ENCODE measurements at places on chromosomes 16 and 17.

GRCh38 chr17:50439008-50439407 lies 13.0 kb downstream of the ACSF2 start:
- no peak overlapping the region for H3K27ac ChIP-seq
- H3K4me1 ChIP-seq, result no peaks in the 10 kb centered on the region
- H3K36me3 ChIP-seq, result no peaks in the 10 kb centered on the region
- H3K27me3 ChIP-seq, result no peaks in the 10 kb centered on the region
- no peak for DNase-seq

DNA sequence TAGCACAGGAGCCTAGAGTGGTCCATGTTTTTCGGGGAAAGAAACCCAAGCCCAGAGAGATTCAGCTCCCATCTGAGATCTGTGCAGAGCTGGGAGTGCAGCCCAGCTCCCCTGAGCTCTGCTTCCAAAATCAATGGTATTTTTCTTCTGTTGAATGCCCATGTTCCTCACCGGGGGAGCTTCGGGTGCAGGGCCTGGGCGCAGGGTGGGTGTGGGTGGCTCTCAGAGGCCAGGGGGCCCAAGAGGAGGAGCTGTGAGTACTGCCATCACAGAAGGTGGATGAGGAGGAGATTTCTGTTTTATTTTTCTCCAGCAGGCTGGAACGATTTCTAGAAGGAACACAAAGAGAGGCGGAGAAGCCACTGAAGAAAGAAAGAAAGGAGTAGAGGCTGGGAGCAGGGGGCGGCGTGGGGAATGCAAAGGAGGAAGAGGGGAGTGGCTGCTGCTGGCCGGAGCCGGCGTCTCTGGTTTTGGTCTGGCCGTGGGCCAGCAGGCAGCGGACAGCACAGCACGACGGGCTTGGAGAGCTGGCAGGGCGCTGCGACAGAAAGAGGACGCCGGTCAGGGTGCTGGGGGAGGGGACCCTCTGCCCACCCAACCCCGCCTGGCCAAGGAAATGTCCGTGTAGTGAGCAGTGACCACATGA lies 76.2 kb upstream of the KSR1 start:
- H3K27me3 ChIP-seq, result no peaks in the 10 kb centered on the region
- no peak overlapping the region for H3K27ac ChIP-seq
- H3K4me1 ChIP-seq, result peaks cover 3% of the 10 kb centered on the region

DNA sequence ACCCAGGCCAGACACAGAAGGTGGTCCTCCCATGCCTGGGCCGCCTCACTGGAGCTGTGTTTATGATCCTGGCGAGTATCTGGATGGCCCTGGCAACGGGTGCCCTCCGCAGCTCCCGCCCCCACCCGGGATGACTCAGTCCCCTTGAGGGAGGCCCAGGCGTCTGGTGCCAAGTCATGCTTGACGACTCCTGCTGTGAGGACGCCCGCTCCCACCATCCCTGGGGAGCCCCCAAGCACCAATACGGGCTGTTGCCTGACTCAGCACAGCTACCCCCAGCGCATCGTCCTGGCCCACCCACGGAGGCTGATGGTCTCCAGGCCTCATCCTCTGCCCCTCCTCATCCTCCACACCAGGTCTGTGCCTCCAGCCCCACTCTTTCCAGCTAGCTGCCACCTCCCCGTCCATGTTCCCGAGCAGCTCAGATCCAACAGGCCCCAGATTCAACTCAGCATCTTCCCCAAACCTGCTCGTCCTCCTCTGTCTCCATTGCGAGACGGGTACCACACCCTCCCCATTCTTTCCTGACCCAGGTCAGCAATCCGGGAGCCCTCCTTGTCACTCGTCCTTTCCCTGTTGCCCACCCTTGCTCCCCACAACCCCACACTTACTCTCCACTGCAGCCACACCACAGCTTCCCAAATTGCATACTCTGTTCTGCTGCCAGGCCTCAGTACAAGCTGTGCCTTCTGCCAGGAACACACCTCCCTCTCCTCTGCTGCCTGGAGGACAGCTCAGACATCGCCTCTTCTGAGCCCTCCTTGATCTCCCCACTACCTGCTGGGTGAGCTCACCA lies 2.6 kb downstream of the CAMKK1 start:
- H3K4me3 ChIP-seq, result no peak overlapping the region
- no peak overlapping the region for H3K27ac ChIP-seq
- H3K4me1 ChIP-seq, result peaks cover 39% of the 10 kb centered on the region

- no peaks in the 10 kb centered on the region for H3K4me1 ChIP-seq
- no peaks in the 10 kb centered on the region for H3K36me3 ChIP-seq
- H3K4me3 ChIP-seq, result no peak overlapping the region
- no peak overlapping the region for H3K27ac ChIP-seq
- DNase-seq, result no peak
Measured at GRCh38 chr17:56436142-56436541, 157.4 kb upstream of the NOG start.

DNA sequence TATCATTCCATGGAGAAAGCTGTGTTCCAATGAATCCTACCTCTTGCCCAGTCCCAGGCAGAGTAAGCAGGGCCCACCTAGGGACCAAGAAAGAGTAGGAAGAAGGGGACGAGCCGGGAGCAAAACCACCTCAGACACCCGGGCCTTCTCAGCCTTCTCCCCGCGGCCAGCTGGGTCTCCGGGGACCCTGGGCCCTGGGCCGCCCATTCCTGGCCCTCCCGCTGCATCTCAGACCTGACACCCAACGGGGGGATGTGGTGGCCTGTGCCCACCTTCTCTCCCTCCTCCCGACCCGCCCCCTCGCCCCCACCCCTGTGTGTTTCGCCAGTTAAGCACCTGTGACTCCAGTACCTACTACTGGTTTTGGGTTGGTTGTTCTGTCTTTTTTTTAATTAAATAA lies 11.4 kb upstream of the CACNG1 start:
- no peaks in the 10 kb centered on the region for H3K4me1 ChIP-seq
- DNase-seq, result no peak
- H3K27me3 ChIP-seq, result no peaks in the 10 kb centered on the region
- no peaks in the 10 kb centered on the region for H3K36me3 ChIP-seq
- H3K4me3 ChIP-seq, result no peak overlapping the region

DNA sequence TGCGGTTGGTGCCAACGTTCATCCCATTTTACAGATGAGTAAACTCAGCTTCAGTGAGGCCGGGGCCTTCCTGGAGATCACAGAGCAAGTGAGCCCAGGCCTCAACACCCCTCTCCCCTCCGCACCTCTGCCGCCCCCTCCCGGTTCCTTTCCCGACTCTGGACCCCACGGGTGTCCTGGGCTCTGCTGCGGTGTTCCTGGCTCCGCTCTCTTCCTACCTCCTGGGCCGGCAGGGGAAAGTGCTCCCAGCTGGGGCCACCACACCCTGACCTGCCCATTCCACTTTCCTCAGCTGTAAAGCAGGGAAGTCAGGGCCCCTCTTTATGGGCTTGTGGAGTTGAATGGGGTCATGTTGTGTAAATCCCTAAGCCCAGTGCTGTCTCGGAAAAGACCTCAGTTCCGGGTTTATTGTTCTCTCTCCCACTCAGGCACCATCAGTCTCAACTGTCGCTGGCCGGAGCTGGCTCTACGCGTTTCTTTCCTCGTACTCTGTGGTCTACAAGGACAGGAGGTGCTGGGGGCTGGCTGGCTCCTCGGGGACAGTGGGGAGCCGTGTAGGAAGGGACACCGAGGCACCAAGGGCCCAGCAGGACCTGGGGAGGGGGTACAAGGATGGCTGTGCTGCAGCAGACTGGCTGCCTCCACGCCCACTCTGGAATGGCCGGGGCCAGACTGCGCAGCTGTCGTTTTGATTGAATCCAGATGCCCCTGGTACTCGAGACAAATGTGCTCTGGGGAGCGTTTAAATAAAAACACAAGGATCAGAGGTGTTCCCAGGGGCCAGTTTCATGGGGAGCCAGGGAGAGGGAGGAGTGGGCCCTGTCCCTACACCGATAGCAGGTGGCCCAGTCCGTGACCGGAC lies 21.7 kb upstream of the ACSF3 start:
- no peaks in the 10 kb centered on the region for H3K36me3 ChIP-seq
- DNase-seq, result no peak
- H3K27ac ChIP-seq, result no peak overlapping the region
- no peaks in the 10 kb centered on the region for H3K4me1 ChIP-seq
- H3K4me3 ChIP-seq, result no peak overlapping the region

DNA sequence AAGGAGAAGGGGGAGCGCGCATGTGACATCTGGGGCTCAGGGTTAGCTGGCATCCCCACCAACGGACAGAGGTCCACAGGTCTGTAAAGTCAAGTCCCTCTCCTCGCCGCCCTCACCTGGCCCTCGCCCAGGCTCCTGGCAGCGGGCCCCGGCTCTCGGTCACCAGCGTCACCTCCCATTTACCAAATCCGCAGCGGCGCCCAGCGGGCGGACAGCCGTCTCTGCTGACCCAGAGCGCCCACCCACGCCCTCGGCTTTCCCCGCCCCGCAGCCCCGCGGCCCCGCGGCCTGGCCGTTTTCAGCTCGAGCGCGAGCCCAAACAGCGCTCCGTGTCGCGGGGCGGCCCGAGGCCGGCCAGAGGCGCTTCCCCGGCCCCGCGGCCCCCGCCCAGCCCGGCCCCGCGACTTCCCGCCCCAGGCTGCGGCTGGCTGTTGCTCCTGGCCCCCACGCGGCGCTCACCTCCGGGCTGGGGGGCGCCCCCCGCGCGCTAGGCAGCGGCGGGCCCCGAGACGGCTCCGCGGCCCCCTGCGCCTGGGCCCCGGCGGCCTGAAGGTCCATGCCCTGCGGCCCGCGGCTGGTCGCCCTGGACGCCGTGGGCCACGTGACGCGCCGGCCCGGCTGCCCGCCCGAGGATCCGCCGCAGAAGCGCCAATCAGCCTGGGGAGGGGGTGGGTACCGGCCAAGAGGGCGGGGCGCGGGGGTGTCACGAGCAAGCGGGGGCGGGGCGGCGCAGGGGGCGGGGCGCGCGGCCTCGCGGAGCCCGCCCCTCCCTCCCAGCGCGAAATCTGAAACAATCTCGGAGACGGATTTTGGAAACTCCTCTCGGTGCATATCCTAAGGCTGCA lies at the start of gene COPRS:
TSS of gene COPRS (minus strand) at position 603 of the 845 bp plus-strand sequence. CDS start at position 558, 45 bp downstream.
- H3K27ac ChIP-seq, result no peak within 1 kb of the TSS
- no peaks in the 10 kb centered on the region for H3K27me3 ChIP-seq
- H3K36me3 ChIP-seq, result peaks cover under 1% of the 10 kb centered on the region
- H3K4me1 ChIP-seq, result peaks cover 10% of the 10 kb centered on the region
- peak; percentile 69 for DNase-seq
- peak within 1 kb of the TSS; percentile 68 for H3K4me3 ChIP-seq

GRCh38 chr16:71723537-71724319 lies 773 bp downstream of the PHLPP2 start:
- H3K4me3 ChIP-seq, result peak overlapping the region; percentile 43
- no peaks in the 10 kb centered on the region for H3K36me3 ChIP-seq
- peak overlapping the region; percentile 51 for H3K27ac ChIP-seq

GRCh38 chr16:49439050-49439449 lies 65.4 kb downstream of the C16orf78 start:
- H3K36me3 ChIP-seq, result no peaks in the 10 kb centered on the region
- no peak overlapping the region for H3K27ac ChIP-seq
- H3K4me3 ChIP-seq, result no peak overlapping the region
- no peaks in the 10 kb centered on the region for H3K27me3 ChIP-seq
- no peak for DNase-seq

GRCh38 chr16:50585331-50585776 lies 37.2 kb downstream of the NKD1 start:
- no peak for DNase-seq
- no peaks in the 10 kb centered on the region for H3K27me3 ChIP-seq
- H3K27ac ChIP-seq, result no peak overlapping the region
- no peak overlapping the region for H3K4me3 ChIP-seq

DNA sequence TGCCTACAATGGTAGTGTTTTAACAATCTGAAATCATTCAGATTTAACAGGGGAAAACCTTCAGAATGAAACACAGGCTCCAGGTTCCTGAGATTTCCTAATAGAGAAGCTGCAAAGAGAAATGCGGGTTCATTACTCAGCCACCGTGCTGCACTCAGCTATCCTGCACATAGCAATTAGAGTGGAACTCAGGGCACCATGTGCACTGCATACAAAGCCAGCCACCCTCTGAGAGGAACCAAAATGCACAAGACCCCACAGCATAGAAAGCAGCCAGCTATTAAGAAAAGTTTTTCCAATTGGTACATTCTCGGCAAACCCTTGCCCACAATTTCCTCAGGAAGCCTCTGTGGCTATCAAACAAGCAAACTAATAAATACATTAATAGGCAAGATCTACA lies 37.4 kb downstream of the TOM1L2 start:
- peaks cover 24% of the 10 kb centered on the region for H3K4me1 ChIP-seq
- H3K27me3 ChIP-seq, result no peaks in the 10 kb centered on the region
- no peak overlapping the region for H3K4me3 ChIP-seq
- H3K27ac ChIP-seq, result no peak overlapping the region

- no peak overlapping the region for H3K27ac ChIP-seq
- DNase-seq, result no peak
- no peaks in the 10 kb centered on the region for H3K27me3 ChIP-seq
- no peaks in the 10 kb centered on the region for H3K36me3 ChIP-seq
Measured at GRCh38 chr16:13435415-13435814, 484.5 kb upstream of the ERCC4 start.

DNA sequence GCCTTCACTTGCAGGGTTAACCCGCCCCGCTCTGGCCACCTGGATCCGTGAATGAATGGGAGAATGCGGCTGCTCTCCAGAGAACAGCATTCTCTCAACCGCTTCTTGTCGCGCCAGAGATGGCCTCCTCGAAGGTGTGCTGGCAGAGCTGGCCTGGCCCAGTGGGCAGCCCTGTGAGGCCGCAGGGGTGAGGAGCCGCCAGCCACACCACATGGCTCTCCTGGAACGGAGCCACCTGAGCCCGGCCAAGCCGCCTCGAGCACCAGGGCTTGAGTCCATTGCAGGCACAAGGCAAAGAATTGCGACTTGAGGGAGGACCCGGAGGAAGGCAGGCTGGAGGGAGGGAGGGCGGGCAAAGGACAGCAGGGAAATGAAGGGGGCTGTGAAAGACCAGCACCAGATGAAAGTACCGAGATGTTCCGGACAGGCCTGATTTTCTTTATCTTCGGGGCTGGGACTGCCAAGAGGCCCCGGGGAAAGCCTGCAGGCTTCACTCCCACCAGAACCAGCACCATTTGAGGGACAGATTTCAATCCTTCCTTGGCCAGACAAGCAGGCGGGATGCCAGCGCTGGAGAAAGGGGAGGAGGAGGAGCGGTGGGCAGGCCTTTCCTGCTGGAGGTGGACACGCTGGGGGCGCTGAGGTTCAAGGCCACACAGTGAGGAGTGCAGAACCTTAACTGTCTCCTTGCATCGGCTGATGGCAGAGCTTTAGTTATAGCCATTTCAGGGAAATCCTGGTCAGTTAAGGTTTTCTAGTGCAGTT lies 69.4 kb downstream of the MRC2 start:
- DNase-seq, result no peak
- no peaks in the 10 kb centered on the region for H3K27me3 ChIP-seq
- no peak overlapping the region for H3K27ac ChIP-seq
- H3K4me3 ChIP-seq, result no peak overlapping the region
- H3K36me3 ChIP-seq, result no peaks in the 10 kb centered on the region
